DMS79 (cell line): ENCODE measurements at places on chromosomes 16 and 17.

DNA sequence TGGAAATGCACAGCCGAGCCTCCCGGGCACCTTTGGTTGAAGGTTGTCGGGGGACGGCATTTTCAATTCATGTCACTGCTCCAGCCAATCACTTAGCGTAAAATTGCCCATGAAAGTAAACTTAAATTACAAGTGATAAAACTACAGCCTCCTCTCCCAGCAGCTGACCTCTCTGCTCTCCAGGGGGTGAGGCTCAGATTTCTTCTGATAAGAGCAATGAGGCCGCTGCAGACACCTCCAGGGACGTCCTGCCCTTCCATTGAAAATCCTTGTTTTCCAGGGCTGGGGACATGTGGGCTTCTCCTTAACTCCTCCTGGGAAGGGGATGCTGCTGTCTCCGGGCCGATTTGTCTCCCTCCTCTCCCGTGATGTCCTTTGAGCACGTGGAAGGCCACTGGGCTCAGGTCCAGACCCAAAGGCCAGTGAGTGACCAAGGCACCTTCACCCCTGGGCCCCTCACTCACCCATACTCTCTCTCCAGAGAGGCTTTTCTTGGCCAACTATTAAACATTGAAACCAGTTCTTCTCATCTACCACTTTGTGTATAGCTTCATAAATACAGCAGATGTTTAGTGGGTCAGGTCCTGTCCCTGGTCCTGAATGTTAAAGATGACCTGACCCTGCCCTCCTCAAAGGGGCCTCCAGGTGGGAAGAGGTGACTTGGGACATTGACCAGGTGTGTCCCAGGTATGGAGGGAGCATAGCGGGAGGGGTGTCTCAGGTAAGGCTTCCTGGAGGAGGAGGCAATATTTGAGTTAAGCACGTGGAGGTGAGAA is 52.3 kb downstream of the MGAT5B start:
- DNase-seq: no peak

DNA sequence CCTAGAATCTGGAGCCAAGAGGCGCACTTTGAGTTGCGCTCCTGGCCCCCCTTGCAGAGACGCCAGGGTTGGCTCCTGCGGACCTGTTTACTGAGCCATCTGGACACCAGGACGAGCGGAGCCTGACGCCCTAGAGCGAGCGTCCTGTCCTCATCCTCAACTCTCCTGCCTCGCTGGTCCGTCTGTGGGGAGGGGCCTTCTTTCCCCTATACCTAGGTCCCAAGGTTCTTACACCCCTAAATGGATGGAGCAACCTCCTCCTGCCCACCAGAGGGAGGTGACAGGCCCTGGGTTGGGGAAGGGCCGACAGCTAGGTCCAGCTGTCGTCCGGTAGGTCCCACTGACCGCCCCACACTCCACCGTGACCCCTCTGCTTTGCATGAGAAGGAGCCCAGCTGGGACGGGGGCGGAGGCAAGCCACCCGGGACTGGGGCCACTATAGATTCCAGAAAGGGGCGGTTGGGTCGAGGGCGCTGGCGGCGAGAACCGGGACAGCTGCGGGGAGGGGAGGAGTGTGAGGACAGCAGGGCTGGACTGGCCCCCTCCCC is 3.1 kb upstream of the LHX1 start:
- DNase-seq: no peak

- DNase-seq: no peak
These were observed 2.6 kb downstream of the KAT2A start for GRCh38 chr17:42118545-42118944.

- DNase-seq: no peak
These were observed 5.3 kb upstream of the FOXN1 start for GRCh38 chr17:28500712-28501379.

DNA sequence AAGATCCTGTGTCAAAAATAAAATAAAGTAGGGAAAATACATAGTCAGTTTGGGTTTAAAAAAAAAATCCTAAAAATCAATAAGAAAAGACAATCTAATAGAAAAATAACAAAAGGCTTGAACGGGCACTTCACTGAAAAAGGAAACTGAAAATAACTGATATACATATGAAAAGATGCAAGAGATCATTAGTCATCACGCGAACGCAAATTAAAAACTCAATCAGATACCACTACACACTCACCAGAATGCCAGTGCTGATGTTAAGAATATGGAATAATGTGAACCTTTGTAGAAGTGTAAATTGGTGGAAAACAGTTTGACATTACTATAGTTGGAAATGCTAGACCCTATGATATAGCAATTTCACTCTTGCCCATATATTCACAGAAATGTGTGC is 14.6 kb downstream of the GNGT2 start:
- DNase-seq: no peak

DNA sequence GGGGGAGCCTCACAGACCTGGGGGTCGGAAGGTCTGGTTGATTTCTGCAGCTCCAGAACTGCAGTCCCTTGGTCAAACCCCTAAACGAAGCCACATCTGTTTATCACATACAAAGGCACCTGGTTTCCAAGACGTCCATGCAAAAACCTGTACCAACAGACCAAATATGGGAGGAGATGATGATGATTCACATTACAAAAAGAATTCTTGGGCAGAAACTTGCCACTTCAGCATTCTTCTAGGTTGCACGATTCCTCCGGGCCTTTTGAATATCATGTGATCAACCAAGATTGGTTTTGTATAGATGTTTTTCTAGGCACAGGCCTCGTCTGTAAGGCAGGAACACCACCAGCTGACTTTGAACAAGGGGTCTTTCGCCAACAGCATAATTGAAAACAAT is 466.3 kb downstream of the SOX9 start:
- no peak for DNase-seq
